ENCODE measurements at places on chromosomes 3 and 15. TPM values are rescaled to one million over a fixed set of nuclear protein-coding genes. Genes with fewer than 3 reads are reported as not detected.

The MEIS2 gene
- 145 TPM for polyA plus RNA-seq

The CCR3 gene
- 0.08 TPM for polyA plus RNA-seq

The MPI gene
- 67.0 TPM for polyA plus RNA-seq

The SMCO1 gene
- polyA plus RNA-seq: not detected

The SPTSSB gene
- 3.0 TPM for polyA plus RNA-seq

The GTPBP8 gene
- polyA plus RNA-seq: 20.3 TPM

The SNTN gene
- not detected for polyA plus RNA-seq

The RARRES1 gene
- polyA plus RNA-seq: 11.3 TPM

The PCLAF gene
- polyA plus RNA-seq: 48.8 TPM

The MORC1 gene
- polyA plus RNA-seq: 0.61 TPM

The DGKG gene
- 0.71 TPM for polyA plus RNA-seq

The IL17RD gene
- 52.8 TPM for polyA plus RNA-seq

The RYR3 gene
- 4.4 TPM for polyA plus RNA-seq

The DPP8 gene
- 25.5 TPM for polyA plus RNA-seq

The CPA3 gene
- 0.58 TPM for polyA plus RNA-seq

The FGF7 gene
- 31.2 TPM for polyA plus RNA-seq

GRCh38 chr3:74315291-74315690, 299.2 kb downstream of the CNTN3 start:
- DNase-seq: no peak

DNA sequence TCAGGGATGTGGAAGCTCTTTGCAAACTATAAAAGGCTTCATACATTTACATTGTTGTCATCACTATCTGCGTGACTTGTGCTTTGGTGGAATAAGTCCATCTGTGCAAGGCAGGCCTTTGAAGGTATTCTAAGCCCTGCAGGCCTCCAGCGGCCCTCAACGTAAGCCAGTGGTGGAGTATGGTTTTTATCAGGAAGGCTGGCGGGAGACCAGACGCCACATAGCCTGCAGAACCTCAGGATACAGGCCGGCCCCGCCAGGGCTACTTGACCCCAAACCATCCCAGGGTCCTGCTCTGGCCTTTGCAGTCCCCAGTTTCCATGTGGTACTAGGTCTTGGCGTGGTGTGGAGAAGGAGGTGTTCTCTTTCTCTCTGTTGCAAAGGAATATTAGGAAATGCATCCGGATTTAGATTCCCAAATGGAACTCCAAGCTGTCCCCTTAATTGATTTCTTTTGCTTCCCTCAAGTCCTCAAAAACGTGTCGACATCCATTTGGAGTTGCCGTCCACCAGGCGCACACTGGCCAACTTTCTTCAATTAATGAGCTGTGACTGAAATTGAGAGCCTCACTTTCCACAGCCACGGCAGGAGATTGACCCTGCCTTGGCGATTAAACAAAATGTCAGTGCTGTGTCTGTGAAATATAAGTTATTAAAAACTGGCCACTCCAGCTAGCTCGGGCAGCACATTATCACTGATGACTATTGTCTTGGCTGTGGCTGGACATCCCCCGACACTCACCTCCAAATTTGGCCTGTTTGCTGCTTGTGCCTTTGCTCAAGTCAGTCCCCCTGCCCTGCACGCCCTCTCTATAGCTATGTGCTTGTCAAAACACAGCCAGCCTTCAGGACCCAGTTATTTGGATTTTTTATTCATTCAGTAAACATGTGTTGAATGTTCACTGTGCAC, 239.8 kb upstream of the TLE3 start:
- no peak for DNase-seq

- no peak for DNase-seq
These were observed 53.6 kb downstream of the ABHD2 start for GRCh38 chr15:89141885-89142284.

- no peak for DNase-seq
These were observed 24.1 kb downstream of the GJD2 start for GRCh38 chr15:34730701-34731100.

DNA sequence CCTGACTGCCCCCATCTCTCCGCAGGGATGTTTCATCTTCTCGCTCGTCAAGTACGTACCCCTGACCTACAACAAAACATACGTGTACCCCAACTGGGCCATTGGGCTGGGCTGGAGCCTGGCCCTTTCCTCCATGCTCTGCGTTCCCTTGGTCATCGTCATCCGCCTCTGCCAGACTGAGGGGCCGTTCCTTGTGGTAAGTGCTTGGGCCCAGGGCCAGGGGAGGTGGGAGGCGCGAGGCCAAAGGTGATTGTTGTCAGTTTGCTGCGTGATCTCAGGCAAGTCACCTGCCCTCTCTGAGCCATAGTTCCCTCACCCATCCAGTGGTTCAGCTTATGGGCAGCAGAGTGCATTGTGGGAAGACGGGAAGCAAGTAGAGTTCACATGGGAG, 58.5 kb downstream of the GRIP2 start:
- no peak for DNase-seq

DNA sequence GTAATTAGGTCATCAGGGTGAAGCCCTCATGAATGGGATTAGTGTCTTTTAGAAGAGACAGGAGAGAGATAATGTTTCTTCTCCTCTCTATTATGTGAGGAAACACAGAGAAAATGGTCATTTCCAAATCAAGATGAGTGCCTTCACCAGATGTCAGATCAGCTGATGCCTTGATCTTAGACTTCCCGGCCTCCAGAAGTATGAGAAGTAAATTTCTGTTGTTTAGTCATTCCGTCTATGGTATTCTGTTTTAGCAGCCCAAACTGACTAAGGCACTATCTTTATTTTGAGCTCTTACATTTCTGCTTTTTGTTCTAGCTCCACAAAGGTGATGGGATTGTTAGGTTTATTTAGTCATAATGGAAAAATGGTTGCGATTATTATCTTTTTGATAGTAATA, 273.2 kb upstream of the GADL1 start:
- DNase-seq: no peak

GRCh38 chr3:42702982-42703694, 540 bp upstream of the HHATL start:
- DNase-seq: no peak

DNA sequence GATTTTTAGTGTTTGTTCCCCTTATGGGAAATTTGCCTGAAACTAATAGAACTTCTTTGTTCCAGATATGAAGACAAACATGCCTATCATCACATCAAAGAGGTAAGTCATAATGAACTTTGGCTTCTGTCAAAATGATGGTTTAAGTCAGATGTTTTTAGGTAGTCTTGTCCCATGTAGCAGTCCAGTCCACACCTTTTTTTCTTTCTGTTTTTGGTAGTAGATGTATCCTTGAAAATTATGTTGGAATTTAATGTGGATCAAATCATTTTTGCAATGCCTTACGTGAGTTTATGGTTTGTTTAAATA, 12.1 kb downstream of the TSEN2 start:
- DNase-seq: no peak

GRCh38 chr3:131701153-131701770, 198.5 kb upstream of the MRPL3 start:
- no peak for DNase-seq

GRCh38 chr15:72818632-72819031, 35.1 kb upstream of the ADPGK start:
- DNase-seq: no peak

GRCh38 chr3:43583481-43583880, 38.3 kb downstream of the ANO10 start:
- DNase-seq: no peak

GRCh38 chr3:72560846-72561675, 287.2 kb downstream of the SHQ1 start:
- DNase-seq: no peak

Data from right renal cortex interstitium (tissue), 3 donors.